Stimulated activated CD4-positive, alpha-beta T cell treated with anti-CD3 and anti-CD28 coated beads, Interleukin-2, amount 100 ng/mL, for 24 hours (primary cell): ENCODE measurements at places on chromosomes 16 and 17.

GRCh38 chr16:51615141-51615540 lies 464.1 kb upstream of the SALL1 start:
- no peak for DNase-seq

GRCh38 chr16:66275775-66276428 lies 90.6 kb upstream of the CDH5 start:
- DNase-seq, result no peak

DNA sequence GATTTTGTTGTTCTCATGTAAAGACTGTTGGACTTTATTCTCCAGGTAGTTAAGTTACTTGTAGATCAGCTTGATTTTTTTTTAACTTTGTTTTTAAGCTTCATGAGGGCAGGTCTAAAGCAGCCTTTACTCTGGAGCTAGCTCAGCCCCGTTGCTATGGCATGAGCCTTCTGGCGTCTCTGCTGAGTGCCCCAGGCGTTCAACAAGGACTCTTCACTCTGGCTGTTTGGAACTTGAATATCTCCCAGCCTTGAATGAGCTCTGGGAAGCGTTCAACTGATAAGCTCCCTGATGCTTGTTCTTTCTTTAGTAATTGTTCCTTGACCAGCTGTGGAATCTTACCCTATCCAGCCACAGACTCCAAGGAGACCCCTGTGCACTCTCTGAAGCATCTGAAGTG lies 82.3 kb downstream of the GNAO1 start:
- DNase-seq, result no peak

DNA sequence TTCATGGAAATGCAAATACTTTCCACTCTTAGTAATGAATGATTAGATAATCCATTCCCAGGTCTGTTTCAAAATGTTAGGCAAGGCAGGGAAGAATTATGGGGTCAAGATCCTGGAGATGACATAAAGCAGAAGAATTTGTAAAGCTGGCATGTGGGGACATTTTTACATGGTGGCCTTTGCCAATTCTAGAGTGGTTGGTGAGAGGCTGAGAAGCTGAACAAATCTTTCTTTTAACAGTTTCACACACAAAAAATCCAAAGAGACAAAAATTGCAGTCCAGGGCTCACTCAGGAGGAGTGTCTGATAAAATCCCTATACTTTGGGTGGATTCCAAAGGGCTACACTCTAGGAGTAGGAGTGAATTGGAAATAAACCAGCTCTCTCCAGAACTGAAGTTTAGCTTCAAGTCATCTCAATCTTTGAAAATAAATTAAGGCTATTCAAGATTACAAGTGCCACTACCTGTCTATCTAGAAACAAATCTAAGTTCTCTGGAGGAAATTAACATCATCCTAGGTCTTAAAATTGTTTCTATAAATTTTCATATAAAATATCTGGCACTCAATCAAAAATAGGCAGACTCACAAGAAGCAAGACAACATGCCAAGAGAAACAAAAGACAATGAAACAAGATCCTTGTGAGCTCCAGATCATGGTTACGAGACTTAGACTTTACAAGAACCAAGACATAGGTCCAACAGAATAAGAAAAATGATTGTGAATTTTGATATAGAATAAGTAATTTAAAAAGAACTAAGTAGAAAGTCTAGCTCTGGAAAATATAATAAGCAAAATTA lies 113.0 kb upstream of the AXIN2 start:
- DNase-seq, result no peak

DNA sequence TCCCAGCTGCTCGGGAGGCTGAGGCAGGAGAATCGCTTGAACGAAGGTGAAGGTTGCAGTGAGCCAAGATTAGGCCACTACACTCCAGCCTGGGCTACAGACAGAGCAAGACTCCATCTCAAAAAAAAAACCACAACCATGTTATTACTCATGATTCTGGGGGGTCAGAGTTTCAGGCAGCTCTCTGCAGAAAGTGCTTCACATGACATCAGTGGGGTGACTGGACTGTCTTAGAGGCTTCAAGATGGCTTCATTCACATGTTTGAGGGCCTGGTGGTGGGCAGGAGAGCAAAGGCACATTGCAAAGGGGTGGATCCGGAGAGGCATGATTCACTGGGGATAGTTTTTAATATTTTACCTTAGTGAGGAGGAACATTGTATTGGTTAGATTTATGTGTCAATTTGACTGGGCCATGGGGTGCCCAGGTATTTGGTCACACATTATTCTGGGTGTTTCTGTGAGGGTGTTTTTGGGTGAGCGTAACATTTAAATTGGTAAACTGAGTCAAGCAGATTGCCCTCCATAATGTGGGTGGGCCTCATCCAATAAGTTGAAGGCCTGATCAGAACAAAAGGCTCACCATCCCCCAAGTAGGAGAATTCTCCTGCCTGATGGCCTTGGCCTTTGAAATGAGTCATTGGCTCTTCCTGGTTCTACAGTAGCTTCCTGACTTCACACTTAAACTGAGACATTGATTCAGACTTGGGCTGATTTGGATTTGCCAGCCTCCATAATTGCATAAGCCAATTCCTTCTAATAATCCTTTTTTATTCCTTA lies 109.8 kb downstream of the GOSR1 start:
- DNase-seq, result no peak

DNA sequence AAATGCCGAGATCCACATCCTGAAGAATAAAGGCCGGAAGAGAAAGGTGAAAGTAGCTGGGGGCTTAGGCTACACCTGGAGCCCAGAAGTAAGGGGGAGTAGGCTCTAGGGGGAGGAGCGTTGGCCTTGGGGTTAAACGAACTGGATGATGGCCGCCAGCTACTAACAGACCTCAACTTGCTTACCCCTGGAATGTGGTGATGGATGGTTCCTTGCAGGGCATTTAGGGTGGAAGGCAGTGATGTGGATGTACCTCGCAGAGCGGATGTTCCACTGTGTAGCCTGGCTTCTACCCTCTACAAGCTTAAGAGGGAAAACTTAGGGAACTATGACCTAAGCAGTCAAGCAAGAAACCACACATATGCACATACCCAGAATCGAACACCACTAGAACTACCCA lies 2.3 kb upstream of the MAZ start:
- no peak for DNase-seq

DNA sequence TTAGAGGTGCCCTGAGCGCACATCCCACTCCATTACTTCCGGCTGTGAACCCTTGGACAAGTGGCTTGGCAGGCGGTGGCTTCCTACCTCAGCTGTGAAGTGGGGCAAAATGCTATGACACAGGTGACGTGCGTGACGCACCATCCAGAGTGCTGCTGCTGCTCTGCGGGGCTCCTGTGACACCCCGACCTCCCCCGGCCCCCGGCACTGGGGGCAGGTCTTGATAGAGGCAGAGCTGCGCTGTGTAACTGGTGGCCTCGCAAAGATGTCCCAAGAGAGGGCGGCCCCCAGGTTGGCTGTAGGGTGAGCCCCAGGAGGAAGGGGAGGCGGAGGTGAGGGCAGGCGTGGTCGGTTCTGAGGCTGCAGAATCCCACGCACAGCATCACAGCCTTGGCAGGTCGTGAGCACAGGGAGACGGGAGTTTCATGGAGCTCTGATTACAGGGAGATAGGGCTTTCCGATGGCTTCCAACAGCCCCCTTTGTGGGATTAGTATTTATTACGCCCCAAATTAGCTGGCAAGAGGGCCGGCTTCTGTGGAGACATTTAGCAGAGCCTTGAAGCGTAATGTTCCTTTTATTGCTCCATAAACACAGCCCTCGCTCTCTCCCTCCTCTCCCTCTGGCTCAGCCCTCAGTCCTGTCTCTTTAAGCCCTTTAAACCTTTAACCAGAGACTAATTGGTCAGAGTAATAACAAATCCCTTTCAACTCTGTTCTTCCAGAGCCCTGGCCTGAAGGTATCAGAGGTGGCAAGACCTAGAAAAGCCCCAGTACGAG lies 328.1 kb downstream of the C16orf95 start:
- no peak for DNase-seq

- no peak for DNase-seq
Measured at GRCh38 chr16:49619811-49620157, 236.1 kb downstream of the ZNF423 start.

- no peak for DNase-seq
Measured at GRCh38 chr16:28067604-28068379, 4.3 kb upstream of the GSG1L start.

DNA sequence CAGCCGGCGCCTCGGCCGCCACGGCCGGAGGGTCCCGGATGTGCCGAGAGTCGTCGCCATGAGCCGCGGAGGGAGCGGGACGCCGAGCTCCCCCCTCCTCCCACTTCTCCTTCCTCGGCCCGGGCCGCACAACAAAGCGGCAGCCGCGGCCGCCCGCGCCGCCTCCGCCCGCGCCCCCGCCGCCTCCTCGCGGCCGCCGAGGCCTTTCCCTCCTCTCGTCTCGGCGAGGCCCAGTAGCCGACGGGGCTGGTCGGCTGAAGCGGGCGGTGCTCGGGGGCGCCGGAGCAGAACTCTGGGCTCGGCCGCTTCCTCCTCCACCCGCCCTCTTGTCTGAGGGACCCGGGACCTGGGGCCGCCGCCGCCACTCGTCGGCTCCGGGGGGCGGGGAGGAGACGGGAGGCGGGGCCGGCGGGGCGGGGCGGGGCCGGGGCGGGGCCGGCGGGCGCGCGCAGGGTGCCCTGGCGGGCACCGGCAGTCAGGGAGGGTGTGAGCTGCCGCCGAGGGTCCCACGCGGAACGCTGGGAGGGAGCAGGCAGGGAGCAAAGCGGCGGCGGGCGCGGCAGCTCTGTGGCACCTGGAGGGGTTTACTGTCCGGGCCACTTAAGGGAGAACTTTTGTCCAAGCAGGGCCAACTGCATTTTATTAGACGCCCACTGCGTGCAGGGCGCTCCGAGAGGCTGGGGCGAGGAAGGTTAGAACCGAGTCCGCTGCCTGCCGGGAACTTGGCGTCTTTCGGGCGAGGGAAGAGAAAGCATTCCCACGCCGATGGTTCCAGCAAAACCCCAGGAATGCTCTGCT lies at the start of gene SMURF2:
Gene SMURF2, minus strand, starts transcription at position 332 of the 798 bp plus-strand sequence. CDS start 427 bp downstream, outside the sequence.
- peak; percentile 76 for DNase-seq

GRCh38 chr17:29569245-29569950 lies 897 bp downstream of the TP53I13 start:
- no peak for DNase-seq

- DNase-seq, result peak; percentile 28
Measured at GRCh38 chr16:84751947-84752346, 52.1 kb downstream of the USP10 start.

- no peak for DNase-seq
Measured at GRCh38 chr17:55898195-55898594, 147.3 kb downstream of the PCTP start.

GRCh38 chr16:3530371-3530914 lies 29.6 kb downstream of the CLUAP1 start:
- no peak for DNase-seq

- DNase-seq, result no peak
Measured at GRCh38 chr17:10574324-10574723, 24.9 kb upstream of the MYH2 start.

- peak; percentile 34 for DNase-seq
Measured at GRCh38 chr16:88905563-88905962, 39.1 kb upstream of the PABPN1L start.

- DNase-seq, result no peak
Measured at GRCh38 chr17:16488186-16488967, 3.6 kb downstream of the LRRC75A start.

- no peak for DNase-seq
Measured at GRCh38 chr17:63542942-63543821, 7.1 kb upstream of the DCAF7 start.

GRCh38 chr16:47486856-47487255 lies 25.7 kb downstream of the PHKB start:
- DNase-seq, result no peak

DNA sequence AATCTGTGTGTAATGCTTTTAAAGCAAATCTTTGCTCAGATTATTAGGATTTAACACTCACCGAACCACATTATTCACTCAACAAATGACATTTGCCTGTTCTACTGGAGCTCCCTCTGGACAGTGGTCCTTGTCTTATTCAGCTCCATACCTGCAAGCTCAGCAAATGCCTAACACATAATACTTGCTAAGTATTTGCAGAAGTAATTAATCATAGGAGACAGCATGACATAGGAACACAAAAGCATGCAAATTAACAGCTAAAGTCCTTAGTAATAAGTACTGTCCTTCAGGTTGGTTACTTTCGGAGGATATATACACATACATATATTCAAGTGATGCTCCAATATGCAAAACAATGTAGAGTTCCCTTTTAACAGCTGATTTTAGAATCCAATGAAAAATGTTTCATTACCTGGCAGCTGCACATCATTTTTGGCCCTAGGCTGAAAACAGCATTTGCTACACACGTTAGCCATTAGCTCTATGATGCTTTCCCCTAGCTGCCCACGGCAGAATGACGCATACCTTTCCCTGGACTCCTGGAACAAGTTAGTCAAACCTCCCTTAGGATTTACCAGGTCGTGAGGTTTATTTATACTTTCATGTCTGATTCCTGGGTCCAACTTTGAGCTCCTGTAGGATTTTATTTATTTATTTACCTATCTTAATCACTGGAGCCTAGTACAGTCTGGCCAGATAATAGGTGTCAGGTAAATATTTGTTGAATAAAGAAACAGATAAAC lies 8.6 kb downstream of the BRD7 start:
- no peak for DNase-seq

- DNase-seq, result no peak
Measured at GRCh38 chr17:48835971-48836370, 5.1 kb downstream of the CALCOCO2 start.

GRCh38 chr17:76830987-76831715 lies 37.1 kb upstream of the MGAT5B start:
- DNase-seq, result no peak

- no peak for DNase-seq
Measured at GRCh38 chr17:58684003-58684402, 7.8 kb downstream of the TEX14 start.

- DNase-seq, result no peak
Measured at GRCh38 chr16:20323591-20324117, 3.7 kb downstream of the GP2 start.

GRCh38 chr16:85628265-85628556 lies 15.1 kb downstream of the GSE1 start:
- DNase-seq, result no peak

DNA sequence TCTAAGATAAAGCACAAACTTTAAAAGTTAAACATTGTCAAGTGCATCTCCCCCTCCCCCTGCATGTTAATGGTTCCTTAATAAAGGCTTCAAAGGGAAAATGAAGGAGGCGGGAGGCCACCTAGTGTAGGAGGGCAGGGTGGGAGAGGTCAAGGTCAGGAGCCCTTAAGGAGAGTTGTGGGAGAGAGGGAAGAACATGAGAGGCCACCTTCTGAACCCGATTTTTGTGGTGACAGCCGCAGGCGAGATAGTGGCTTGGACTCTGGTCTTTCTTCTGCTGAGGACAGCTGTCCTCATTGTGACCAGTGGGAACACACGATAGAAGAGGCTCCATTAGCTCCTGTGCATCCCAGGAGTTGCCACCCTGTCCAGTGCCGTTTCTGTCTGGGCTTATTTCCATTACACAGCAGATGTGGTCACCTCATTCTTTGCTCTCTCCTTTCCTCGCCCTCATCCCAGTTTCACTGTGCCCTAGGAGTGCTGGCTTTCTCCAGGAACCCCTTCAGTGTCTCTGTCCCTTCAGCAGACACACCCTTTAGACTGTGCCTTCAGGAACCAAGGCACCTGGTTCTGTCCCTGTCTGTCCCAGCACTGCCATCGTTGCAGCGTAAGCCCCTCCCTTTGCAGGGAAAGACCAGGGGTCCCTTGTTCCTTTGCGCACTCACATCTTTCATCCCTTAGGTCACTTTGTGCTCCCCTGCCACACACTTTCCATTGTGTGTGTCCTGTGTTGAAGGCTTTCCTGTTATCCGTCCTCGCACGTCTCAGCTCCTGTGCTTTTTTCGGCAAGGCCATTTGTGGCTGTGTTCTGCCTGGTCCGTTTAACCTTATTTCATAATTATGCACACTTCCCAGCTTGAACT lies 7.5 kb downstream of the SEC14L1 start:
- no peak for DNase-seq
